Sigmoid colon (tissue), 7 donors: ENCODE measurements at places on chromosomes 5 and 9. TPM values are rescaled to one million over a fixed set of nuclear protein-coding genes. Genes with fewer than 3 reads are reported as not detected.
A peak's percentile ranks its signal among the peaks of the same experiment; 100 is the strongest.

FAF2 gene
- 18.6 TPM for total RNA-seq

DNA sequence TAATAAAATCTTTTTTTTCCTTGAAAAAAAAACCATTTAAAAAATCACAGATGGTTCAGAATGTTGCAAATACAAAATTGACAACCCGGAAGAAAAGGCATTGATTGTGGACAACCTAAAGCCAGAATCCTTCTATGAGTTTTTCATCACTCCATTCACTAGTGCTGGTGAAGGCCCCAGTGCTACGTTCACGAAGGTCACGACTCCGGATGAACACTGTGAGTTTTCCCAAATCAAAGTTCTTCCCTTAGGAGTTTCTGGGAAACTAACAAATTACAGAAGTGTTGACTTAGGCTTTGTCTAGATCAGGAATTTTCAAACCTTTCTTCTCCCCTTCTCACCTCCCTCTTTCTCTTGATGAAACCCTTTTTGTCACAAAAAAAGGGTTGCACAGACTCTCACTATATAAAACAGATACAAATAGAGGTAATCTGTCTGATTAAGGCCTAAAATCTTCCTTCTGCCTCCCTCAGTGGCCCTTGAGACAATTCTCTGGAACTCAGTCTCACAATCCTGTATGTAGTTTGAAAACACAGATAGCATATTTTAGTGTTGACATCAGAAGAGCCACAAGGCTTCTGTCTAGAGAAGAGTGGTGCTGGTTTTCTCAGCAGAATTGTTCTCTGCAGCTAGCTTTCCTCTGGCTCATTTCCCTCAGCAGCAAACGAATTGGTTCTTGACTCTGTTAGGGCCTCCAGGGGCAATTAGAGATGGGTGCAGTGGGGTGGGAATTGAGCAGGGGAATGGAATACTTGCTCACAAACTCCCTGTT, 79.5 kb downstream of the OSMR start:
- no peak overlapping the region for H3K4me3 ChIP-seq
- H3K27me3 ChIP-seq: no peaks in the 10 kb centered on the region
- no peak for DNase-seq

GALNT12 gene
- 11.5 TPM for total RNA-seq

DBH gene
- not detected for total RNA-seq

GRCh38 chr9:93682155-93682968, 106.0 kb downstream of the PHF2 start:
- no peak overlapping the region for H3K27ac ChIP-seq
- no peaks in the 10 kb centered on the region for H3K27me3 ChIP-seq
- peak; percentile 75 for DNase-seq
- H3K4me1 ChIP-seq: no peaks in the 10 kb centered on the region
- peaks cover 4% of the 10 kb centered on the region for H3K36me3 ChIP-seq
- no peak overlapping the region for H3K4me3 ChIP-seq

DIPK1B gene
- total RNA-seq: 18.3 TPM

DNA sequence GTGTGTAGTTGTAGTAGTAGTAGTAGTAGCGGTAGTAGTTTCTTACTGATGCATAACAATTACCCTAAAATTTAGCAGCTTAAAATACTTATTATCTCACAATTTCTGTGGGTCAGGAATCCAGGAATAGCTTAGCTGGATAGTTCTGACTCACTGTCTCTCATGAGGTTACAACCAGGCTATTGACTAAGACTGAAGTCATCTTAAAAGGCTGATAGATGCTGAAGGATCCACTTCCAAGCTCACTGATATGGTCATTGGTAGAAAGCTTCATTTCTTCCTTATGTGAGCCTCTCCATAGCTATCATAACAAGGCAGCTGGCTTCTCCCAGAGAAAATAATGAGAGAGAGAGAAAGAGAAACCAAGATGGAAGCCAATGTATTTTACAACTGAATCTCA, 147.5 kb upstream of the FBXL17 start:
- H3K27me3 ChIP-seq: no peaks in the 10 kb centered on the region
- H3K4me3 ChIP-seq: no peak overlapping the region
- H3K36me3 ChIP-seq: no peaks in the 10 kb centered on the region
- no peak overlapping the region for H3K27ac ChIP-seq
- no peaks in the 10 kb centered on the region for H3K4me1 ChIP-seq

PRRX2 gene
- 0.49 TPM for total RNA-seq

DNA sequence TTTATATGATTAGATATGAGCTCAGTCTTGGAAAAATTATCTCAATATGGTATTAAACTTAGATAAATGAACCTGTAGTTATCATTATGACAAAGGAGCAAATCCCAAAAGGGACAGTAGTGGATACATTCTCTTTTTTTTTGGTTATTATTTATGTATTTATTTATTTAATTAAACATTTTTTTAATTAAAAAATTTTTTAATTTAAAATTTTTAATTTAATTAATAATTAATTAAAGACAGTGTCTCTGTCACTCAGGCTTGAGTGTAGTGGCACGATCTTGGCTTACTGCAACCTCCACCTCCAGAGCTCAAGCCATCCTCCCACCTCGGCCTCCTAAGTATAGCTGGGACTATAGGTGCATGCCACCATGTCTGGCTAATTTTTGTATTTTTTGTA, 15.6 kb downstream of the ANKHD1 start:
- no peak overlapping the region for H3K4me3 ChIP-seq
- H3K36me3 ChIP-seq: no peaks in the 10 kb centered on the region
- no peaks in the 10 kb centered on the region for H3K27me3 ChIP-seq
- no peaks in the 10 kb centered on the region for H3K4me1 ChIP-seq
- DNase-seq: no peak
- H3K27ac ChIP-seq: no peak overlapping the region

GRCh38 chr9:34328500-34328986, 525 bp downstream of the KIF24 start:
- H3K27ac ChIP-seq: peak overlapping the region; percentile 77
- no peak for DNase-seq
- H3K4me1 ChIP-seq: peaks cover 12% of the 10 kb centered on the region

IFNA2 gene
- not detected for total RNA-seq

GRCh38 chr5:342501-343460, 21.3 kb downstream of the AHRR start:
- peaks cover 21% of the 10 kb centered on the region for H3K27me3 ChIP-seq
- H3K27ac ChIP-seq: no peak overlapping the region
- H3K4me3 ChIP-seq: no peak overlapping the region

GRCh38 chr5:151108566-151108965, 27.7 kb upstream of the TNIP1 start:
- H3K27me3 ChIP-seq: no peaks in the 10 kb centered on the region
- no peak overlapping the region for H3K4me3 ChIP-seq
- peaks cover 8% of the 10 kb centered on the region for H3K36me3 ChIP-seq
- H3K27ac ChIP-seq: peak overlapping the region; percentile 94

CDX1 gene
- total RNA-seq: not detected

C8G gene
- not detected for total RNA-seq

PKD2L2 gene
- total RNA-seq: 0.36 TPM

TAF7 gene
- 62.2 TPM for total RNA-seq

- no peaks in the 10 kb centered on the region for H3K27me3 ChIP-seq
- H3K27ac ChIP-seq: no peak overlapping the region
- H3K36me3 ChIP-seq: no peaks in the 10 kb centered on the region
- H3K4me3 ChIP-seq: no peak overlapping the region
- peaks cover 20% of the 10 kb centered on the region for H3K4me1 ChIP-seq
- no peak for DNase-seq
These were observed 75.8 kb upstream of the TNC start for GRCh38 chr9:115193777-115194176.

DNA sequence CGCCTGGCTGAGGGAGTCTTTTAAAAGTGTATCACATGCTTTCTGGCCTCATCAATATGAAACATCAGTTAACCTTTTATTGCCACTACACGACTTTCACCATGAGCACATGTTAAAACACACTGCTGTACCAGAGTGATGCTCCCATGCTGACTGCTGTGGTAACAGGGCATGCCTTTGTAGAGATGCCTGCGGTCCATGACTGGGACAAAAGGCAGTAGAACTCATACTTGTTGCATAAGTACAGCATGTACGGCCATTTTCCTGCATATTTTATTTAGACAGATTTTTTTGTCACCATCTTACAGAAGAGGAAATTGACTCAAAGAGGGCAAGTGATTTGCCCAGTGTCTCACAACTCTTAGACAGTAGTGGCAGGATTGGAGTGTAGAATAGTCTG, 105.7 kb upstream of the ADAMTSL1 start:
- H3K27ac ChIP-seq: no peak overlapping the region
- no peak for DNase-seq
- H3K4me3 ChIP-seq: no peak overlapping the region
